ENCODE measurements at places on chromosomes 12 and 14.

DNA sequence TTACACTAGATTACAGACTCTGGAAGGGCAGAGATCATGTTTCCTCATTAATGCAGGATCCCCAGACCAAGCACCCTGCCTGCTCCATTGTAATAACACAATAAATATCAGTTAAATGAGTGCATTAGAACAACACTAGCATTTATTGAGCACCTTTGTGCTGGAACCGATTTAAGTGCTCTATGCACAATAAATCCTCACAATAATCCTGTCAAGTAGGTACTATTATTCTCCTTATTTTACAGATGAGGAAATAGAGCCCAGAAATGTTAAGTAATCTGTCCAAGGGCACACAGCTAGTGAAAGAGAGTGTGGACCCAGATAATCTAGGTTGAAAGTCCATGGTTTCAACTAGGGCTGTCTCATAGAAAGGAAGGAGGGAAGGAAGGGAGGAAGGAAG, 69.8 kb downstream of the MAP1LC3B2 start:
- no peak for DNase-seq

- DNase-seq, result no peak
Observed at GRCh38 chr14:72688990-72689671, 204.8 kb downstream of the DPF3 start.

DNA sequence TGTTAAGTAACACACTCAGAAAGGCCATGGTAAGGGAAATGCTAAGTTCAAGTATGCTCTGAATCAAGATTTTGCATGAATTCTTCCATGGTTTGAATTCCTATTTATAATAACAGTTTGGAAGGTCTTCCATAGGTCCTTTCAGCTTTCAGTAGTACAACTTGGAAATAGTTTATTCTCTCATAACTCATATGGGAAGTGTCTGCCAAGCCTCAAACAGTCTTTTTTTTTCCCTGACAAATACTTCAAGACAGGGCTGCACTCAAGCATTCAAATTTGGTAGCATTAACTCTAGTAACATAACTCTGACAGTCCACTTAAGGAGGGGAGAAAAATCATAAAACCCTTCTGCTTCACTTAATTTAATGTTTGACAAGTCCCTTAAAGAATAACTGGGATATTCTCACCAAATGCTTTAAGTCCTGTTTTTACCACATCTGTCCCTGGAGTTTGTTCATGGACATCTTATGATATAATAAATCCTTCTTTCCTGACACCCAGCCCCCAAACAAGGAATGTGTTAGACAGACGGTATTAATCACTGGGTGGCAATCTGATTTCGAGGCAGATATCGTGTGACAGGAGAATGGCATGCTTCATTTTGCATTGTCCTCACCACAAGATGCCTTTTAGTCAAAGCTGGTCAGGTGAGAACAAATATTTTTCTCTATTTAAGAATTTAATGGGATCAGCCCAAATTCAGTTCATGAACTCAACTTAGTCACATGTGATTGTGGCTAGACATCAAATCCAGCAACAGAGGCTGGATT, 165.7 kb downstream of the BMP4 start:
- DNase-seq, result no peak

DNA sequence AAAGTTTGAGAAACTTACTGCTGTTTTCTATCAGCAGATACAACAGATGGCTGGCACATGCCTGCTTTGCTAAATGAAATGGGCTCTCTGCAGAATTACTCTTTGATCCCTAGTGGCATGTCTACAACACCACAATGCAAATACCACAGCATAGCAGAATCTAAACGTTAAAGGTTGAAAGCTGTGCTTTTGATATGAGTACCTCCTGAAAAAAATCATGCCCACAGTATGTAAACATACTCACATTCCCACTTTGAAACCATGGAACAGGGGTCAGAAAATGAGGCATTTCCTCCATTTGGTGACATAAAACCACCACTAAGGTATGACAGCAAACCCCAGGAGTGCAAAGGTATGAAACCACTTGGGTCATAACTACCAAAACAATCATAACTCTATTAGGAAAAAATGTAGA, 7.5 kb downstream of the WIF1 start:
- no peak for DNase-seq

DNA sequence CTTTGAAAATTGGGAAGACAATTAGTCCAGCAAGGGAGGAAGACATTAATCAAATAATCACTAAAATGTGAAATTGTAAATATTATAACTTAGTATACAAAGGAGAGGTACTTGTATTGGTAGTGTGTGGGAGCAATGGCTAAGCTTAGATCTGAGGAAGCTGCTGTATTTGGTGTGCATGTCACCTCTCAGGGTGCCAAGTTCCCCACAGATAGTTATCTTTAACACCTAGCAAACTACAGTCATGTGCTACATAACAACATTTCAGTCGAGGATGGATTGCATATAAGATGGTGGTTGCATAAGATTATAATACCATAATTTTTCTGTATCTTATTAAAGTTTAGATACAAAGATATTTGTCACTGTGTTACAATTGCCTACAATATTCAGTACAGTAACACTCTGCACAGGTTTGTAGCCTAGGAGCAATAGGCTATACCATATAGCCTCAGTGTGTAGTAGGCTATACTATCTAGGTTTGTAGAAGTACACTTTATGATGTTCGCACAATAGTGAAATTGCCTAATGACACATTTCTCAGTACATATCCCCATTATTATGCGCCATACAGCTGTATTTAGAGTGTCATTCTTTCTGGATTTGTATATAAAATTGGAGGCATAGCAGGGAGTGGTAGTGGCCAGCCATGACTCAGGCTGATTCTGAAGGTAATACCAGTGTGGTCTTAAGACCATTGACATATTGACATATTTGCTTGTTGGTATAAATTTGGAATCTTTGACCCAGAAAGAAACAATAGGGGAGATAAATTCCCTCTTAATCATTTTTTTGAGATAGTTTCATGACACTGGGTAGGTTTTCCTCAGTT, 55.8 kb downstream of the RAD51B start:
- DNase-seq, result no peak

DNA sequence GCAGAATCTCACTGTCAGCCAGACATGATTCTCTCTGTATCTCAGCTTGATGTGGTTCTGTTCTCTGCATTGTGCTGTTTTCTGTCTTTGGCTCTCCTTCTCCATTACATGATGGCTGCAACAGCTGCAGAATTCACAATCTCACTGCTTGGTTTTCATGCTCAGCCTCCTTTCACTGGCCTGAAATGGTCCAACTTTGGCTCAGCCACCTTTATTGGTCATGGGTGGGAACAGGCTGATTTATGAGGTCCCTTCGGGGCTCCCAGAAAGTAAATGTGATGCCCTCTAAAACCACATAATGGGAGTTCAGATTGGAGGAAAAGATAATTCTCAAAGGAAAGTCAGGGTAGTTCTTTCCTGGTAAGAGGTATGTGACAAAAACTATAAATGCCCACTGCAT, 597.0 kb downstream of the ETNK1 start:
- DNase-seq, result no peak
